ELF-1 (cell line): ENCODE measurements at places on chromosomes 3 and 15.

DNA sequence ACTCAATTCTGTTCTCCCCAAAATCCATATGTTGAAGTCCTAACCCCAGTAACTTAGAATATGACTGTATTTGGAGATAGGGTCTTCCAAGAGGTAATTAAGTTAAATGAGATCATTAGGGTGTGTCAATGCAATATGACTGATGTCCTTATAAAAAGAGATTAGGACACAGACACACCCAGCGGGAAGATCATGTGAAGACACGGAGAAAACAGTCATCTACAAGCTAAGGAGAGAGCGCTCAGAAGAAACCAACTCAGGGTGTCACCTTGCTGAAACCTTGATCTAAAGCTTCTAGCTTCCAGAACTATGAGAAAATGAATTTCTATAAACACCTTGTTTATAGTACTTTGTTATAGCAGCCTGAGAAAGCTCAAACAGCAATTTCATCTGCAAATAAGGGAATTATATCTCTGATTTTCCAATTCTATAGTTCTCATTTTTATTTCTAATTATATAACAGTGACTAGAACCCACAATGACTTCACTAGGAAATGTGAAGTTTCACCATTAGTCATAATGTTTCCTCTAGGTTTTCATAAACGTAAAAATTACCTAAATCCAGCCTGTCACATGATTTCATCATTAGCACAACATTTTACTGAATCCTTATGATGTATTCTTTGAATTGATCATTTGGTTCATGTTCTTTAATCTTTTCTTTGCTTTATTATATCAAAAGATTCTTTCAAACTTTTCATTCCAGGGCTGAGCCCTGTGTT, 459.1 kb upstream of the MDFIC2 start:
- DNase-seq: no peak

DNA sequence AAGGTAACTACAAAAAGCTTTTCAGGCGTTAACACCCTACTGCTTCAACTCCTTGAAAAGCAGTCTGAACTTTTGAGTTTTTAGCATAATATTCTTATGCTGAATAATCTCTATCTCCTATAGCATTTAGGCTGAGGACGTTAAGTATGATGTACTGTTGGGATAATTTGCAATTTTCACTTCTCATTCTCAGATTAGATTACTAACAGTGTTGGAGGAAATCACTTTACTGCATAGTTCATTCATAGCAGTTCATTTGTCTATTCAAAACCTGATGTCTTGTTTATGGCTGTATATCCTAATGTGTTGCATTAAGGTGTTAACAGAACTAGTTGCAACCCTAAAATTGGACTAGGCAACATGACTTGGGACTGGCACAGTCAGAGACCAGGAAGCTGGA, 983.1 kb downstream of the FHIT start:
- no peak for DNase-seq

- no peak for DNase-seq
Measured at GRCh38 chr3:43796041-43796596, 105.4 kb downstream of the ABHD5 start.

DNA sequence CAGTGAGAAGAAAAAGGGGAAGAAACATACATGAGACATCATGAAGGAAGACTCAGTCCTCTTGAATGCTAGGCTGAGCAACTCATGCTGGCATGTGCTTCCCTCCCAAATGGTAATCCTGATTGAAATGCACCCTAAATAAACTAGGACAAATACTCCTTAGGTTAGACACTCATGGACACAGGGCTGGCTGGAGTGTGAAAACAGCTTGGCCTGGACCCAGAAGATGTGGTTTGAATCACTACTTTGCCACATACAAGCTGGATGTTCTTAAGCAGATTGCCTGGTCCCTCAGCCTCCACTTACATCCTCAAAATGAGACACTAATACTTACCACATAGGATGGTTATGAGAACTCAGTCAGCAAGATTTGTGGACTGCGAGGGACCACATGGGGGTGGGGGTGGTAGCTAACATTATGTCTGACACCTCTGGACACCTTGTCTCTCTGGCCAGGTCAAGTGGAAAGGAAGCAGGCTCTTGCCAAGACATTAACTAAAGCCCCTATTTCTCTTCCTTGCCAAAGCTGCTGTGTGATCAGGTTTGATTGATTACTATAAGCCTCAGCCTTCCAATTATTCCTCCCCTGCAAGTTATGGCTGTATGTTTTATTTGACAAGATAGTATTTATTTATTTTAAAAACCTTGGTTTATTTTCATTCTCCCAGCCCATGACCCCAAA, 138.9 kb upstream of the SLC7A14 start:
- DNase-seq: no peak

- DNase-seq: no peak
Measured at GRCh38 chr15:63876085-63876662, 42.4 kb upstream of the HERC1 start.

GRCh38 chr3:17094551-17094950, 209.8 kb downstream of the PLCL2 start:
- peak; percentile 86 for DNase-seq

DNA sequence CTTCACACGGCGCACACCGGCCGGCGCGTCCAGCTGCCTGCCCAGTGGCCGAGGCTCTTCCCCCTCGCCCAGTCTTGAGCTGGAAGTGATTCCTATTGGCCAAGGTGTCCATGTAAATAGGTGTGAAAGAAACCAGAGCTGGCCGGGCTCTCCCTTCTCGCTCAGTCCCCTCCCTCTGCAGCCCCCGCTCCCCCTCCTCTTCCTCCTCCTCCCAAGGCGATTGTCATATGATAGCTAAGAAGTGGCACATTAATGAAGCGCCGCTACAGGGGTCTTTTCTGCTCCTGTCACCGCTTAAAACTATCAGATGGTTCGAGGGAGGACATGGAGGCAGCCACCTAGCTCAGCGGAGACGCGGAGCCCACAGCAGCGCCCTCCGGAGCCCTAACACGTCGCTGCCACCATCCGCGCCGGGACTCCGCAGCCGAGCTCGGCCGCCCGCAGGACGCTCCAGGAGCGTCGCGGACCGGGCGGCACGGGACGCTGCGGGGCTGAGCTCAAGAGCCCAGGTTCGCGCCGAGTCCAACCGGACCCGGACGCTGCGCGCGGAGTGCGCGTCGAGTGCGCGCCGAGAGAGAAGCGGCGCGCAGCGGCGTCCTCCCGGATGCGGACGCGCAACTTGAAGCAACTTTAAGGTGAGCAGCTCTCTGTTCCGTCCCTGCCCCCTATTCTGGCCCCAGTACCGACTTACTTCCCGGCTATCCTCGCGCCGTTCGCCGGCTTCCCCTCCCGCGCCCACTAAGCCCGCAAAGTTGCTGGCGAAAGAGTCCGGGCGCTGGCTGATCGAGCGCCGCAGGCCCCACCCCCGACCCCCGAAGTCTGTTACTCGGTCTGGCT, at the start of gene FOXB1:
FOXB1 (plus strand) TSS at position 303 of the 837 bp plus-strand sequence. CDS start 653 bp downstream, outside the sequence.
- DNase-seq: peak; percentile 95

DNA sequence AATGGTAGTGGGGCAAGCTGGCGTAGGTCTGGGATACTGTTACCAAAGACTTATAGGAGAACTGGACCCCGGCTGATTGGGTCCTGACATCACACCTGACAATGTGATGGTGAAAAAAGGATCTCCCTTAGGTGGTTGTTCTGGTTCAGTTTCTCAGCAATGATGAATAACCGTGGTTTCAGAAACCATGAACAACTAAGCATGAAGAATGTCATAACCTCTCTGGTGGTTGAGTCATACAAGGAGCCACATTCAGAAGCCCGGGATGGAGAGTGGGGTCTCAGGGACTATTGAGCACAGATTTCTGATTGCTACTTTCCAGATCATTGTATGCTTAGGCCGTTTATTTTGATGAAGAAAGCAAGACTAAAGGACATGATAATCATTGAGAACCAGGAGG, 17.4 kb downstream of the GPR160 start:
- DNase-seq: no peak

- DNase-seq: no peak
Measured at GRCh38 chr3:184965639-184966430, 153.9 kb downstream of the VPS8 start.

GRCh38 chr3:25053360-25053759, 374.7 kb upstream of the RARB start:
- DNase-seq: no peak

DNA sequence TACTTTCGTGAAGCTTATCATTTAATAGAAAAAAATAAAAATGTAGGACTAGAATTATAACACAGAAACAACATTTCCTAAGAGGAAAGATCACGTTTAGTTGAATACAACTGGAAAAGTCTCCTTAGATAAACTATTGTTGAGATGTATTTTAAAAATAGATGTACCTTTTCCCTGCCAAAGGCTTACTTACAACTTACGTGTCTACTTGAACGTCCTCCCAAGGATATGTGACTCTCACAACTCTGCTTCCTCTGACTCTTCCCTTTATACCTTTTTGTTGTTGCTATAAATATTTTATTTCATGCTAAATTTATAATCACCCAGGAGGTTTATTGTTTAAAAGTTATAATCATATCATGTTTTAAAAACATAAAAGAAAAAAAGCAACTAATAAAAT, 908.0 kb upstream of the ROBO1 start:
- no peak for DNase-seq

- no peak for DNase-seq
Measured at GRCh38 chr15:52730173-52730572, 51.0 kb upstream of the ATOSA start.

- no peak for DNase-seq
Measured at GRCh38 chr15:68537097-68537496, 41.7 kb upstream of the CORO2B start.

GRCh38 chr3:138785951-138786350, 48.8 kb downstream of the PIK3CB start:
- no peak for DNase-seq

DNA sequence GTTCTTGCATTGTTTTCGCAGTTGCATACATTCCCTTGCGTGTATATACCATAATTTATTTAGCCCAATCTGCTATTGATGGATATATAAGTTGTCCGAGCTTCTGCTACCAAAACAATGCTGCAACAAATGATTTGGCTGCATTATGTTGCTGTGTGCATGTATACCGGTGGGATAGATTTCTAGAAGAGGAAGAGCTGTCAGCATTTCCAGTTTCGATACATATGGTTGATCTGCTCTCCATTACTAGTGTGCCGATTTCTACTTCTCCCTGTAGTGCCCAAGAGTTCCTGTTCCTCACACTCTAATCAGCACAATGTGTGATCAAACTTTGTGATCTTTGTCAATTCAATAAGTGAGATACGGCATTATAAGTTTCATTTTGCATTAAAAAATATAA, 92.8 kb upstream of the NMNAT3 start:
- no peak for DNase-seq

GRCh38 chr3:42306499-42306898, 40.5 kb upstream of the CCK start:
- no peak for DNase-seq

- DNase-seq: no peak
Measured at GRCh38 chr3:10085738-10086137, 22.3 kb downstream of the FANCD2OS start.

DNA sequence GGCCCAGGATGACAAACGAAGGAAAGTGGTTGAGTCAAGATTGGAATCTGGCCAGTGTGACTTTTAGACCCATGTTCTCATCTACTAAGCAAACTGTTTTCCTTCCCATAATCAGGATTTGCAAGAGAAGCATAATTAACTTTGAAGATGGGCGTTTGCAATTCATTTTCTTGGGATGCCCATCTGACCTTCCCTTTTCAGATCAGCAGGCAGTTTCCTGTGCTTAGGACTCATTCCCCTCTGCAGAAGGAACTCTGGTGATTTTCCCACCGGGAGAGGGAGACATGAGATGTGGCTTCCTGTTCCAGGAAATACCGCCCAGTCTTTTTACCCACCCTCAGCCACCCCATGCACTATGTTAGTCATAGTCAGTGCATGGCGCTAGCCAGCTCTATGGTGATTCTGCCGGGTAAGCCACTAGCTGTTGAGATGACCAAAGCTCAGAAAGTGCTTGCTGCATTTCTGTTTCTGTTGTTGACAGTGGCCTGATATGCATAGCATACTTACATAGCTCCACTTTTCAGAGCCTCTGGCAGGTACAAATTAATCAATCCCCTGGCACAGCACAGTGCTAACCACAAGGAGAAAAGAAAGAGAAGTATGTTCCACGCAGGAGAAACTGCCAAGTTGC, 129.4 kb downstream of the VGLL4 start:
- DNase-seq: peak; percentile 45

- DNase-seq: no peak
Measured at GRCh38 chr3:11370191-11370590, 98.0 kb downstream of the ATG7 start.

GRCh38 chr3:37661615-37662306, 199.9 kb upstream of the CTDSPL start:
- no peak for DNase-seq

DNA sequence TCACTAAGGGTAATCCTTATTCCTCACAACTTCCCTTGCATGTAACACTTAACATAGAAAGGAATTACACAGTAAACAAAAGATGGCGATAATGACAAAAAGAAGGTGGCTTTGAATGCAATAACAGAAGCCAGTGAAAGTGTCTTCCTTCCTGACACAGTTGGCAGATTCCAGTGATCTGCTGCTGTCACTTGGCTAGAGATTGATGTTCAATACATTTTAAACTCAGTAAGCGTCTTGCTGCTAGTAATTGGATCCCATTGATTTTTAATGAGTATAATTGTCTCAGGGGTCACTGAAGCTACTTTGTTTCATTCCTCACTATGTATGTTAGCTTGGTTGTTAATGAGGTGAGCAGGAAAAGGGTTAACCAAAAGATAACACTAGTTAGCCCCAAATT, 692.7 kb downstream of the NTRK3 start:
- no peak for DNase-seq

DNA sequence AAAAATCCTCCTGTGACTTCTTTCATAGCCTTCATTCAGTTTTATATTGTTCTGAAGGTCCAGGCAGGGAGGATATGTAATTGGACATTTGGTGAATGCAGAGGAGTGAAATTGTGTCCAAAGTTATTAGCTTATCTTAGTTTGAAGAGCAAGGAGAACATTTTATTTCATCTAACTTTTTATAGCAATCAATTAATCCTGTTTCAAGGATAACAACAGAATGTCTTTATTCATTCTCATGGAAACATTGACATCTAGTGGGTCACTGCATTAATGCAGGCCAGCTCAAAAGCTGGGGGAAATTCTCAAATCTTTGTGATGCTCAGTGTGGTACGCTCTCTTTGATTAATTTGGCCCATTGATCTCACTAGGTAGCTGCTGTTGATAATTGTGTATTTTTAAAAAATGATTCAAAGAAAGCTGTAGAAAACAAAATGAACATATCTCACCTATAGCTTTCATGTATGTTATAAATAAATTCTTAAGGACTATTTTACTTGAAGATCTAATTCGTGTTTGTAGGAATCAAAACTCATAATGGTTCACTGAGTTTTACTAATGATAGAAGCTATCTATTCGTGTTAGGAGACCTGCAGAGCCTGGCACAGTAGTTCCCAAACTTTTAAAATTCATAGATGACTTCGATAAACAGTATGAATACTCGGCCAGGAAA, 150.8 kb upstream of the KCNMB2 start:
- no peak for DNase-seq
